ENCODE measurements at places on chromosomes 7 and 10. TPM values are rescaled to one million over a fixed set of nuclear protein-coding genes. Genes with fewer than 3 reads are reported as not detected.

DNA sequence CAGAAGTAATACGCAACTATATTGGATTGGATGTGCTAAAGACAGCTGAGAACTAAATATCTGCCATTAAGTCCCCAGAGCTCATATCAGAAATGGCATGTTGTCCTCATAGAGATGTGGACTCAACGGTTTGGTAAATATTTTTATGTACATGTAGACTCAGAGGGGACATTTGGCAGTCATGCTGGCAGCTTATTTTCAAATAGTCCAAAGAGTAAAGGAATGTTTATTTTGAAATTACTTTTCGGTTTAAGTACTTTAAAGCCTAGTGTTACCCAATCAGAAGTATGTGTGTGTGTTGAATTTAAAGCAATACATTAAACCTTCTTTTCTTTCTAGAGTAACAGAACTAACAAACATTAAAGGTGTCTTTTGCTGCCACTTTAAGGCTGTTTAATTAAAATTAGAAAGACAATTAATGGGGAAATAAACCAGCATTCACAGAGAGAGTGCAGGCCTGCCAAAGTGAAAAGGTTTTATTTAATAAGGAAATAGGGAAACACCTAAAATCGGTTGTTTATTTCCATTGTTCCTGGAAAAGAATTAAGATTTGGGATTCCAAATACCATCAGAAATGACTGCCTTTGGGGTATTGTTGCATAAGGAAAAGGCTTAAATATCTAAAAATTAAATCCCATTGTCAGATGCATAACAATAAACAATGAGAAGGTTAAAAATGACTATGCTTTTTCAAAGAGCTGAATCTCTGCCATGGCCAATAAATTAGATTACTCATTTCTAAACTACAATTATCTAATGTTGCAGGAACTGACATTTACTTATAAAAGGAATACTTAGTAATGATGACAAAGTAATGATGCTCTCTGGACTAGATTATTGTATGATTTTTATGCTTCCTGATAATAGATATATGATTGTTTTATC lies 113.4 kb upstream of the AHR start:
- DNase-seq = peak; percentile 31

DNA sequence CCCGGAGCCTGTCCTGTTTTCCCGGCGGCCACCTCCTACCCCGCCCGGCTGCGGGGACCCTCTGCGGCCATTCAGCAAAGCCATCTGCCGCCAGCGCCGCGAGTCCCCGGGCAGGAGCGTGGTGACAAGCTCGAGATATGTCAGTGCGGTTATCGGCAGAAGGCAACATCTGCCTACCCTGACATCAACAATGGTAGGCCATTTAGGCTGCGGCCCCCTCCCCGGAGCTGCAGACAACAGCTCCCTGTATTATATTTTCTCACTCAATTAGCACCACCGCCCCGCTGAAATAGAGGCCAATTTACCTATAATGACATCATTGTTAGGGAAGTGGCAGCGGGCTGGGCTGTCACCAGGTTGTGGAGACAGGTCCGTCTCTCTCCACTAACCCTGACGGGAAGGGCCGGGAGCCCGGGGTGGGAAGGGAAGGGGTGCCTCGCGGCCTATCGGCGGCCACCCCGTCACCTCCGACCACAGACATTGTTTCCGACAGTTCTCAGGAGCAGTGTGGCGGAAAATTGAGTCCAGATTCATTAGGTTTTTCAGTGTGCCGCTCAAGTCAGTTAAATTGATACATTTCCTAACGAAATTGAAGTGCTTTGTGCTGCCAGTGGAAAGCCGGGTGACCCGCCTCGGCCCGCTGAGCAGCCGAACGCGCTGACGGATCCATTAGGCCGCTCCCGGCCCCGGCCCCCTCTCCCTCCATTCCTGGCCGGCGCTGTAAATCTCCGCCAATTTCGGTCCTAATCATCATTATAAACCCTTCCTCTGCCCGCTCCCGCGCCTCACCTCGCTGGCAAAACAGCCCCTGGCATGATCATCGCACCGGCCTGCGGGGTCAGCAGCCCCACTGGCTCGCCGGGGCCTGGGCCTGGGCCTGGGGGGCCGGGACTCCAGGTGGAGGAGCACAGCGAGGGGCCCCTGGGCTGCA lies 43.0 kb downstream of the UNCX start:
- DNase-seq = no peak

- DNase-seq = peak; percentile 70
These were observed 524.8 kb downstream of the GRM8 start for GRCh38 chr7:126727930-126728391.

- DNase-seq = no peak
These were observed 11.3 kb upstream of the FXYD4 start for GRCh38 chr10:43360086-43360485.

GRCh38 chr10:1654811-1655356 lies 82.4 kb downstream of the ADARB2 start:
- no peak for DNase-seq

DNA sequence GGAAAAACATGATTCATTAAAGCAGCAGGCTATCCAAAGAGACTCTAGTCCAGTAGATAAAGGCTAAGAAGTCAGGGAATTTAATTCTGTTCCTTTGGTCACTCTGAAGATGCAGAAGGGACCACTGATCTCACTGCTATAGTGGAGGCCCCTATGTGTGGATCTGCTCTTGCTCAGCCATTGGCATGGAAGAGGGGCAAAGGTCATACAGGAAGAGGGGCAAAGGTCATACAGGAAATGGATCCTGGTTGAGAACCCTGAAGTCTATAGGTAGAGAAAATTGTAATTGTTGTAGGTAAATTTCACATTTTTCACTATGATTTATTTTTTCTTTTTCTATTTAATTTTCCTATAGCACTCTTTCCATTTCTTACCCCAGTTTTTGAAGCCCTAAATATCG lies 21.6 kb downstream of the OR2AE1 start:
- no peak for DNase-seq

GRCh38 chr7:2737771-2738540 lies 50.0 kb downstream of the AMZ1 start:
- no peak for DNase-seq

JMJD1C gene
- 149 TPM for total RNA-seq

LAMB4 gene
- not detected for total RNA-seq

CRTAC1 gene
- total RNA-seq = not detected

Data from LHCN-M2 (cell line).